ENCODE measurements at places on chromosomes 4 and X. TPM values are rescaled to one million over a fixed set of nuclear protein-coding genes. Genes with fewer than 3 reads are reported as not detected.

The TEX13D gene
- 0.11 TPM for total RNA-seq

The EIF1AX gene
- total RNA-seq = 94.1 TPM

The YTHDC1 gene
- 79.9 TPM for total RNA-seq

The GAGE12E gene
- not detected for total RNA-seq

The ANKRD37 gene
- total RNA-seq = 23.0 TPM

The SLITRK4 gene
- total RNA-seq = not detected

The NXF2B gene
- total RNA-seq = not detected

GRCh38 chrX:154368630-154369448 is 5.6 kb downstream of the FLNA start:
- H3K4me3 ChIP-seq = peak overlapping the region; percentile 94
- H3K27me3 ChIP-seq = no peaks in the 10 kb centered on the region
- peaks cover 40% of the 10 kb centered on the region for H3K36me3 ChIP-seq
- peak; percentile 83 for DNase-seq
- peaks cover 11% of the 10 kb centered on the region for H3K4me1 ChIP-seq
- peak overlapping the region; percentile 88 for H3K27ac ChIP-seq

GRCh38 chr4:26317766-26318165 is 3.0 kb upstream of the RBPJ start:
- peaks cover 58% of the 10 kb centered on the region for H3K36me3 ChIP-seq
- H3K27me3 ChIP-seq = no peaks in the 10 kb centered on the region
- H3K27ac ChIP-seq = peak overlapping the region; percentile 100
- peaks cover 20% of the 10 kb centered on the region for H3K4me1 ChIP-seq
- H3K4me3 ChIP-seq = peak overlapping the region; percentile 70
- DNase-seq = no peak

GRCh38 chr4:123503698-123504363 is 107.2 kb downstream of the SPRY1 start:
- H3K27me3 ChIP-seq = peaks cover 36% of the 10 kb centered on the region
- H3K4me1 ChIP-seq = peaks cover 16% of the 10 kb centered on the region
- H3K27ac ChIP-seq = no peak overlapping the region
- H3K36me3 ChIP-seq = no peaks in the 10 kb centered on the region
- DNase-seq = no peak

DNA sequence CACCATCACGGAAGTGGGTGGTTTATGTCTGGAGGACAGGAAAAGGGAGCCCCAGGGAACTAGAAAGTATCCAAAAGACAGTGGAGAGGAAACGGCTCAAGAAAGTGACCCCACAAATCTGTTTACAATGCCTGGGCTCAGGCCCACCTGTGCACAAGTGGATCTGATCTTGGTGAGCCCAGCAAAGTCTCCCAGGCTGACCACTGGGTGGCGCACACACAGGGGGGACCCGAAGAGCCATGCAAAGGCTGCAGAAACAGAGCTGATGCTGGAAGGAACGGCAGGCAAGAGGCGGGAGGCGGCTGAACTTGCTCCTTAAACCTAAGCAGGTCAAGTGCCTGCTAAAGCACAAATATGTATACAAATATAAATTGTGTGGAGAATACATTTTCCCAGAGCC is 9.6 kb downstream of the HAUS7 start:
- H3K36me3 ChIP-seq = peaks cover 24% of the 10 kb centered on the region
- H3K27ac ChIP-seq = no peak overlapping the region
- no peaks in the 10 kb centered on the region for H3K27me3 ChIP-seq
- peak; percentile 17 for DNase-seq
- H3K4me1 ChIP-seq = no peaks in the 10 kb centered on the region
- no peak overlapping the region for H3K4me3 ChIP-seq

GRCh38 chrX:38271154-38271716 is 50.6 kb upstream of the SRPX start:
- H3K36me3 ChIP-seq = no peaks in the 10 kb centered on the region
- no peak overlapping the region for H3K4me3 ChIP-seq
- H3K27me3 ChIP-seq = no peaks in the 10 kb centered on the region

DNA sequence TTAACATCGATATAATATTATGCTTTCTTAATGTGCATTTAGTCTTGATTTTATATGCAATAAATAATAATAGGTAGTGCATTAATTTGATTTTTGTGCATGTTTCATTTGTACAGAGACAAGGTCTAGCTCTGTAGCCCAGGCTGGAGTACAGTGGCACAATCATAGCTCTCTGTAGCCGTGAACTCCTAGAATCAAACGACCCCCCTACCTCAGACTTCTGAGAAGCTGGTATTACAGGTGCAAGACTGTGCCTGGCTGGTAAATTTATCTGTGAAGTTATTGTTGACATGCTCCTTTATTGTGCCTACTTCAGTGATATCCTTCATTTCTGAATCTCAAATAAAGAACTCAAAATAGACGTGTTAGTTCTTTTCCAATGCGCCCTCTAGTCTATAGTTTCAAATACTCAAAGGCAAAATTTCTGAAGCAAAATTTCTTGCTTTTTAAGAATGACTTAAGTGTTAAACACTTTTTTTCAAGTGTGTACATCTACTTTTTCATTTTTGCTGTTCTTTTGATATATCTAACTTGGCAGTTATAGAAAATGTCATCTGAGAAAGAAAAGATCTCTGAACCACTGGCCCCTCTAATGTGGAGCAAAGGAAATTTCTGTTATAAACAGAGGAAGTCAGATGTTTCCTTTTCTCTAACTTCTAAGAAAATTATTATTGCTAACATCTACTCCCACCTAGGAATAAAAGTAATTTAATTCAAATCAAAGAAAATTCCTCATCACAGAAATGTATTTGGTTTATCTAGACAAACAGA is 28.3 kb upstream of the GUCY1A1 start:
- no peak for DNase-seq
- H3K4me3 ChIP-seq = no peak overlapping the region
- H3K27me3 ChIP-seq = peaks cover 23% of the 10 kb centered on the region
- no peaks in the 10 kb centered on the region for H3K36me3 ChIP-seq
- no peak overlapping the region for H3K27ac ChIP-seq

DNA sequence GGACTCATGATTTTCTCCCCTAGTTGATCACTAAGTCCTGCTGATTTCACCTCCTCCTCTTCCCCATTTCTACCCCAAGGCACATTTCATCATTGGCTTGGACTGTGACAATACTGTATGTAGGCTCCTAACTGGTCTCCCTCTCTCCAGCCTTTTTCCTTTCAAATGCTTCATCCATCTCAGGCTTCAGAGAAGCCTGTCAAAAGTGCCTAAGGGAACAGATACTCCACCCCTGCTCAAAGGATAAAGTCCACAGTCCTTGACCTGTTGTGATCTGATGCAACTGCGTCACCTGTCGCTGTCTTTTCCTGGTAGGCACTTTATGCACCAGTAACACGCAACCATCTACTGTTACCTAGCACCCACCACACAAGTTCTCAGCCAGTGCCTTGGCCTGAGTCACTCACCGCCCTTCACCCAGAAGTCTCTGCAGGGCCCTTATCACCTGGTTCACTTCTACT is 12.8 kb downstream of the SCARB2 start:
- H3K36me3 ChIP-seq = no peaks in the 10 kb centered on the region
- H3K4me3 ChIP-seq = no peak overlapping the region
- no peak for DNase-seq
- H3K27ac ChIP-seq = no peak overlapping the region
- H3K4me1 ChIP-seq = peaks cover 21% of the 10 kb centered on the region

- no peak overlapping the region for H3K4me3 ChIP-seq
- H3K4me1 ChIP-seq = peaks cover 6% of the 10 kb centered on the region
- no peak overlapping the region for H3K27ac ChIP-seq
- DNase-seq = no peak
- H3K27me3 ChIP-seq = no peaks in the 10 kb centered on the region
- H3K36me3 ChIP-seq = no peaks in the 10 kb centered on the region
These were observed 88.5 kb upstream of the TSPAN5 start for GRCh38 chr4:98746936-98747335.

GRCh38 chr4:125021189-125021588 is 293.6 kb upstream of the FAT4 start:
- DNase-seq = no peak
- H3K4me3 ChIP-seq = no peak overlapping the region
- no peak overlapping the region for H3K27ac ChIP-seq

- H3K4me3 ChIP-seq = no peak overlapping the region
- no peak for DNase-seq
- no peaks in the 10 kb centered on the region for H3K4me1 ChIP-seq
- no peaks in the 10 kb centered on the region for H3K27me3 ChIP-seq
- no peak overlapping the region for H3K27ac ChIP-seq
These were observed 96.9 kb downstream of the TMEM47 start for GRCh38 chrX:34560180-34560579.

GRCh38 chr4:8235686-8236085 is 33.9 kb upstream of the HTRA3 start:
- no peak overlapping the region for H3K27ac ChIP-seq
- H3K4me3 ChIP-seq = no peak overlapping the region
- no peaks in the 10 kb centered on the region for H3K27me3 ChIP-seq
- no peaks in the 10 kb centered on the region for H3K36me3 ChIP-seq

- DNase-seq = no peak
- no peaks in the 10 kb centered on the region for H3K36me3 ChIP-seq
- H3K4me1 ChIP-seq = no peaks in the 10 kb centered on the region
- no peak overlapping the region for H3K27ac ChIP-seq
- H3K27me3 ChIP-seq = no peaks in the 10 kb centered on the region
These were observed 417.4 kb downstream of the CCSER1 start for GRCh38 chr4:90544532-90545045.

DNA sequence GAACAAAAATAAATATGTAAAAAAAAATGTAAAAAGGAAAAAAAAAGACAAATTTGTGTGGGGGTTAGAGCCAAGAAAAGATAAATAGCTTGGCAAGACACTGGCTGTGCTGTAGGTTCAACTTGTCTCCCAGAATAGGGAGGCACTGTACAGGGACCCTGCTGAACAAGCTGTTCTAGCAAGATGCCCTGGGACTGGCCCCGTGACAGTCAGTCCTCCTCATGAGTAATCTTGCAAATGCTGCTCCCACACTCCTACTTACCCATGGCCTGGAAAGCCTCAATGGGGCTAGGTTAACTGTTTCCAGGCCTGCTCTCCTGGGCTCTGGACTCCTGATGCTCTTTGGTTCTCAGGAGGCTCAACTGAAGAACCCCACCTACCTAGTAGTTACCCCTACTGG is 106.8 kb downstream of the ATG4A start:
- H3K27me3 ChIP-seq = peaks cover 2% of the 10 kb centered on the region
- H3K4me1 ChIP-seq = no peaks in the 10 kb centered on the region
- H3K27ac ChIP-seq = no peak overlapping the region
- no peaks in the 10 kb centered on the region for H3K36me3 ChIP-seq
- no peak overlapping the region for H3K4me3 ChIP-seq
- no peak for DNase-seq

- H3K27ac ChIP-seq = no peak overlapping the region
- no peak for DNase-seq
- peaks cover 27% of the 10 kb centered on the region for H3K36me3 ChIP-seq
- H3K27me3 ChIP-seq = no peaks in the 10 kb centered on the region
- peaks cover 17% of the 10 kb centered on the region for H3K4me1 ChIP-seq
- H3K4me3 ChIP-seq = no peak overlapping the region
These were observed 77.9 kb downstream of the TBL1X start for GRCh38 chrX:9542761-9543111.

DNA sequence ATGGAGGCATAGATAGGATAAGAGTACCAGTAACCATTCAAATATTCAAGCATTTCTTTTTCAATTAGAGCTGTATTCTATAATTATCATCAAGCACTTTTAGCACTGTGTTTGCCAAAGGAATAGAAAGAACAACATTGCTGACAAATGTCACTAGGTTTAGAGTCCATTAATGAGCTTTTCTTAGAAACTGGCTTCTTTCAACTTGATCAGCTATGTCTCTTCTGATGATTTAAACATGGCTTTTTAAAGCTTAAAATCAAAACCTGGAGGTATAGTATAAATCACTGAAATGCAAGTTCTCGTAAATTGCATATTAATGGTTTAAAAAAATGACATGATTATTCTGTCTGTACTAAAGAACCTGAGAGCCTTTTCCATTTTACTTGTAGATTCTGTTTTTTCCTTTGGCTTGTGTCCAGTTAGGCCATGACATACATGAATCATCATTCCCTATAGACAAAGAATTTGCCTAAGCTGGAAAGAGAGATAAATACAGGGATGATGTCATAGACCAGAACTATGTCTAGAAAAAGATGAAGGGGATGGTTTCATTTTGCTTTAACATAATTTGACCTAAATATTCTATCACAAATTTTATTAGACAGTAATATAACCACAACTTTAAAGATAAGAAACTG is 340.1 kb upstream of the CTSO start:
- H3K36me3 ChIP-seq = no peaks in the 10 kb centered on the region
- DNase-seq = no peak
- H3K27ac ChIP-seq = no peak overlapping the region
- H3K27me3 ChIP-seq = no peaks in the 10 kb centered on the region
- no peak overlapping the region for H3K4me3 ChIP-seq

GRCh38 chr4:26377328-26378311 is 56.8 kb downstream of the RBPJ start:
- H3K4me3 ChIP-seq = peak overlapping the region; percentile 5
- no peak for DNase-seq
- no peaks in the 10 kb centered on the region for H3K27me3 ChIP-seq
- peaks cover 60% of the 10 kb centered on the region for H3K4me1 ChIP-seq
- peak overlapping the region; percentile 53 for H3K27ac ChIP-seq
- peaks cover 64% of the 10 kb centered on the region for H3K36me3 ChIP-seq

GRCh38 chr4:122855353-122855890 is 28.8 kb downstream of the FGF2 start:
- peaks cover 28% of the 10 kb centered on the region for H3K27me3 ChIP-seq
- no peaks in the 10 kb centered on the region for H3K4me1 ChIP-seq
- H3K27ac ChIP-seq = no peak overlapping the region

- H3K4me3 ChIP-seq = no peak overlapping the region
- H3K4me1 ChIP-seq = no peaks in the 10 kb centered on the region
- no peaks in the 10 kb centered on the region for H3K36me3 ChIP-seq
- H3K27me3 ChIP-seq = peaks cover 27% of the 10 kb centered on the region
These were observed 15.1 kb upstream of the PPP2R2C start for GRCh38 chr4:6487466-6487865.

- H3K4me3 ChIP-seq = no peak overlapping the region
- H3K27me3 ChIP-seq = no peaks in the 10 kb centered on the region
- H3K4me1 ChIP-seq = no peaks in the 10 kb centered on the region
- H3K27ac ChIP-seq = no peak overlapping the region
- H3K36me3 ChIP-seq = no peaks in the 10 kb centered on the region
These were observed 518.7 kb downstream of the C4orf33 start for GRCh38 chr4:129614611-129615010.

DNA sequence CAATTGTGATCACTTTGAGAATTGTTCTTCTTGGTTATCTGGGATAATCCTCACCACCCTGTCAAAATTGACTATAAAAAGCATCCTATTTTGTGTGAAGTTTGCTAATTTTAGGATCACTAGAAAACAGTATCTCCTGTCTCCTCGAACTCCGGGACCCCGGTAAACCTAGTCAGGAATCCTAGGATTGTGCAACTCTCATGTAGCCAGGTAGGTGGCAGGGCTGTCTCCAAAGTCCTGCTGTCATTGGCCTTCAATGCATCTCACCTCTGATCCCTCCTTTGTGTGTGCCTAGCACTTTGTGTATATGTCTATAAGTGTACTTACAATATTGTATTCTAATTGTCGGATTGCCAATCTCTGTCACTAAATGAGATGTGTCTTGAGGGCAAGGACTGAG is 1564.8 kb downstream of the RPA4 start:
- no peak overlapping the region for H3K4me3 ChIP-seq
- no peak overlapping the region for H3K27ac ChIP-seq
- no peak for DNase-seq

- DNase-seq = no peak
- H3K27me3 ChIP-seq = no peaks in the 10 kb centered on the region
- H3K4me1 ChIP-seq = no peaks in the 10 kb centered on the region
- no peak overlapping the region for H3K27ac ChIP-seq
- no peaks in the 10 kb centered on the region for H3K36me3 ChIP-seq
These were observed 153.3 kb downstream of the LDB2 start for GRCh38 chr4:16745009-16745635.
